ENCODE measurements at places on chromosomes 1 and 21.

DNA sequence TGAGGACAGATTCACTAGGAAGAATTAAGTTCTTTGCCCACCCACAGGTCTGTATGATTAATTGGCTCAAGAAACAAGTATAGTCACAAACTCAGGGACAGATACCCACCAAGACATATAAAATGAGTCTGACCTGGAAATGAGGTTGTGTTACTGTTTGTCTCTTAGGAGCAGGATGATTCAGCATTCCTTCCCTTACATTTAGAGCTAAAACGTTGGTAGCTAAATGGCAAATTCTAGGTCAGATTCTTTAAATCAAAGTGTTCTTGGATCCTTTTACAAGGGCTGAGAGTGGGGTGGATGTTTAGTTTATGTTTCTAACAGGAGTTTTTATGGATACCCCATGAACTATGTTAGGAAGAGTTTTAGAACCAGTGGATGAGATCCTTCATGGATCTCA lies 4.7 kb downstream of the RIMKLA start:
- DNase-seq: no peak

- DNase-seq: peak; percentile 47
Observed at GRCh38 chr1:229410692-229411433, 23.0 kb downstream of the ACTA1 start.

GRCh38 chr1:115227346-115228082 lies 110.5 kb downstream of the NGF start:
- no peak for DNase-seq

DNA sequence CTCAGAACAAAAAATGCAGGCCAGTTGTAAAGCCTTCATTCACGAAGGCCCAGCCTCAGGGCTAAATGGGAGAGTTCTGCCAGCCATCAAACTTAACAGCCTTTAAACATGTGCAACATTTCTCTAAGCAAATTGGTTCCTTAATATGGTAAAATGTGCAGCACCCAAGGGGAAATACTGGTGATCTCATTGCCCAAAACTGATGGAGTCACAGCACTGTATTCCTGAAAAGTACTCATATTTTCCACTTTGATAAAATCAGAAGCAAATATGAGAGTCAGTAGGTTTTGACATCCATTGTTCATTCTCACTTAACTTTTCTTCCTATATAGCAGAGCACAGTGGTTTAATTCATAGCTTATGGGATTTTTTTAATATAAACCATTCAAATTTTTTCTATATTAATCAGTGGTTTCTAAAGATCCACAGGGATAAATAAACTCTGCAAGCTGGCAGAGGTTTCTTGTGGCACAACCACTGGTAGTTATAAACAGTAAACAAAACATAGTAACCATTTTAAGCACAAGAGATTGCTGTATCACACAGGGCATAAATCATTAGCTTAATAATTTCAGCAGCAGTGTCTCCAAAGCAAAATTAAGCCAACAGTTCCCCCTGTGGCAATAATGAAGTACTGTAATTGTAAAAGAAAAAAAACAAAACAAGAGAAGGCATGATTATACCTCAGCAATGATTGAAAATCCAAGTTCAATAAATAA lies 106.9 kb upstream of the LYPLAL1 start:
- DNase-seq: no peak

GRCh38 chr1:10128101-10128765 lies 82.1 kb upstream of the KIF1B start:
- DNase-seq: no peak

GRCh38 chr1:175720023-175720422 lies 23.4 kb downstream of the TNR start:
- DNase-seq: no peak

- DNase-seq: no peak
Observed at GRCh38 chr1:221527886-221528624, 213.8 kb downstream of the DUSP10 start.

DNA sequence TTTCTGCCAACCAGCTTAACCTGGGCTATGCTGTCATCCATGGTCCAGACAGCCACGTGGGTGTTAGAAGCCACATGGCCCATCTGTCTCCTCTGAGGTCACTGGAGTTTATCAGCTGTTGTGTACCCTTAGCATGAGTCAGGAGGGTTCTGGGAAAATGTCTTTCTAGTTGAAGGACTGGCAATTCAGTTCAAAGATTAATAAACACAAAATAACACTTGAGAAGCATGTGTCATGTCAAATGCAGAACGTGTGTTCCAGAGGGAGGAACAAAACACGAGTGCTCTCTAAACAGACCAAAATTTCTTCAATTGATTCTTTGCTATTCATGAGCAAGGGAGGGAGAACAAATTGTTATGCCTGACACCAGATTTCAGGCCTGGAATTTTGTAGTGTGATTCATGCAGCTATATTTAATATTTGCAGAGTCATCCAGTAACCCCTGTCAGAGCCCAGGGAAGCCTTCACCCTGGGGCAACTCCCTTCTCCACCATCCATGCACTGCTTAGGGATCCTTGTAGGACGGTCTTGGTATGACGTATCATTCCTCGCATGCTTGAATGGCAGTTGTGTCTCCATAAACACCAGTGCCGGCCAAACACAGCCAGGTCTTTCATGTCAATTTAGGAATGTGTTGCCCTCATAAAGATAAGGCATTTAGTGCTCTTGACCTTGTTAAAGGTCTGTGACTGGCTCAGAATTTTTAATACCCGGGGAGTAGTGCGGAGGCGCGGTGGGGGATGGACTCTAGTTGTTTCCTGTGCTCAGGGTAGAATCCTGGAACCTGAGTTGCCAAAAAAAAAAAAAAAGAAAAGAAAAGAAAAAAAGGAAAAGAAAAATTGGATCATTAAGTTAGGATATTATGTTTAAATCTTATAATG lies 27.7 kb upstream of the DYRK1A start:
- peak; percentile 74 for DNase-seq

DNA sequence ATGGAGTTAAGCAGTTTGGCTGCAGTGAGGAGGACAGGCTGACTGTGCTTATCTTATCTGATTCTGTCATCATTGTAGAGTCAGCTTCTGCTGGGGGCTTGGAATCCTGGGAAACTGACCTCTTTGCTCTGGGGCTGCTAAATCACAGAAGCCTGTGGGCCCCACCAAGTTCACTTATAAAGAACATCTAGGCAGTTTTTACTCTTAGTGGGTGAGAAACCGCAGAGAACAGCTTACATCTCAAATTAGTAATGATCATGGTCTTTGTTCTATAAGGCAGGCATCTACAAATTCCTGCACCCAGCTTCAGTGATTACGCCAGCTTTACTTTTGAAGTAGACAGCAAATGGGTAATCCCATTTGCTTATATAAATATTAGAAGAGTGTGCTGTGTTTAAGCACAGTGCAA lies 75.7 kb downstream of the ZC3H11B start:
- no peak for DNase-seq

DNA sequence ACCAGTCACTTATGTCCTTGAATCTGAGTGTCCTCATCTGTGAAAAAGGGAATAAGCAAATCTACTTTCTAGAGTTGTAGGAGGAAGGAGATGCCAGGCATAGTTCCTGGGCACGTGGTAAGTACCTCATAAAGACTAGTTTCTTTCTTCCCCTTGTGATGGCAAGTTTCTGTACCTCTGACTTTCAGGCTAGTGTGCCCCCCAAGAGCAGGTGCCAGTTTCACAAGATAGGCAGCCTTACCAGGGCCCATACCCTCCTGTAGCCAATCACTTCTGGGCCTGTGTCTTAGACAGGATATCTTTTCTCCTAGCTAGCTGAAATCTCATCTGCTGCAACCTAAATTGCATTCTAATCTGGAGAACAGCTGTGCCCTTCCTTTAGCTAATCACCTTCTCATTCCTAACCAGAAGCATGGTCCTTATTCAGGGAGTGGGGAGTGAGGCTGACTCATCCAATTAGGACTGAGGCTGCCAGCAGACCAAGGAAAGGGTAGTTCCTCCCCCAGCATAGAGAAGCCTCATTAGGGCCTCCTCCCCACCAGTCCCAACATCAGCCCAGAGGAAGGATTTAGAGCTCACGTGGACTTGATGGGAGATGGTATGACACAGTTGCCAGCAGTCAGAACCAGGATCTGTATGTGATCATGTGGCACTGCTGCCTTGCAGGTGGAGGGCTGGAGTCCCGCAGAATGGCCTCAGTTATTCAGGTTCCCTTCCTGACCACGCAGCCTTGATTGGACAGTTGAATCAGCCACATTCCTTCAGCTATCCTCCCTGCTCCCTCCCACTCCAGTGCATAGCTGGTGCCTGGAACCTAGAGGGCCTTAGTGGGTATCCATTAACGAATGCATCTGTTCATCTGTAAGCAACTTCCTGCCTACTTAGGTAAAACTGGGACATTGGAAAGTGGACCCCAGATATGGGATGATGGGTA lies 7.9 kb downstream of the KLHDC8A start:
- DNase-seq: no peak

- peak; percentile 34 for DNase-seq
Observed at GRCh38 chr1:218344814-218345672, at the start of gene TGFB2. TSS of gene TGFB2 (plus strand) at chr1:218345336. CDS start at chr1:218346702, 1,366 bp downstream.

GRCh38 chr1:203280061-203280460 lies 25.3 kb upstream of the BTG2 start:
- peak; percentile 63 for DNase-seq

DNA sequence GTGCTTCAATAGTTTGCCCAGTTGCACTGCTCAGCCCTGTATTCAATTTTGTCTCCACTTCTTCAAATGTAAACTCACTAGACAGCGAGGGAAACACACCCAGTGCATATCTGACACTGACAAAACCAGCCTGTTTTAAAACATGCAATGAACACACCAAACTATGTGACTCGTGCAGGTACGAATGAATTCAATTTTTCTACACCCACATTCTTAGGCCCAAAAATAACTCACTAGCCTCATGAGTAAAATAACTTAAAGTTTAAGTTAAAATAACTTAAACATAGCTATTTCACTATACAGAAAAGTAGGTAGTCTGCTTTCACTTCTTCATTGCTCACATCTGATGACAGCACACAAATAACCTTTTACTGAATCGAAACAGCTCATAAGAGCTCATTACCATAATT lies 21.1 kb downstream of the TTC13 start:
- no peak for DNase-seq

DNA sequence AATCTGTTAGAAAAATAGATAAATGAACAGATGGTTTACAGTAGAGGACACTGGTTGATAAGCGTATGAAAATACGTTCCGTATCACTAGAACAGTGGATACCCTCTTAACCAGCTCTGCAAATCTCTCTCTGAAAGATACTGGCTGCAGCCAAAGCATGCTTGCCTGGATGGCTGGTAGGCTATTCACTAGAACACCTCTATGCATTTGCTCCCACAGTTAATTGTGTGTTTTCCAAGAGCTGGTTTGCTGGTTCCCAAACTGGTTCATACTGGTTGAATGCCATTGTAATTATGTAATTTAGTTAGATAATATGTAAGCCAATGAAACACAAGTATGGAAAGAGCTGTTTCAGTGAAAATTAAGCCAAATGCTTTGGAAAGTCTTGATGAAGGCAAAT lies 126.6 kb downstream of the C1orf21 start:
- DNase-seq: no peak

DNA sequence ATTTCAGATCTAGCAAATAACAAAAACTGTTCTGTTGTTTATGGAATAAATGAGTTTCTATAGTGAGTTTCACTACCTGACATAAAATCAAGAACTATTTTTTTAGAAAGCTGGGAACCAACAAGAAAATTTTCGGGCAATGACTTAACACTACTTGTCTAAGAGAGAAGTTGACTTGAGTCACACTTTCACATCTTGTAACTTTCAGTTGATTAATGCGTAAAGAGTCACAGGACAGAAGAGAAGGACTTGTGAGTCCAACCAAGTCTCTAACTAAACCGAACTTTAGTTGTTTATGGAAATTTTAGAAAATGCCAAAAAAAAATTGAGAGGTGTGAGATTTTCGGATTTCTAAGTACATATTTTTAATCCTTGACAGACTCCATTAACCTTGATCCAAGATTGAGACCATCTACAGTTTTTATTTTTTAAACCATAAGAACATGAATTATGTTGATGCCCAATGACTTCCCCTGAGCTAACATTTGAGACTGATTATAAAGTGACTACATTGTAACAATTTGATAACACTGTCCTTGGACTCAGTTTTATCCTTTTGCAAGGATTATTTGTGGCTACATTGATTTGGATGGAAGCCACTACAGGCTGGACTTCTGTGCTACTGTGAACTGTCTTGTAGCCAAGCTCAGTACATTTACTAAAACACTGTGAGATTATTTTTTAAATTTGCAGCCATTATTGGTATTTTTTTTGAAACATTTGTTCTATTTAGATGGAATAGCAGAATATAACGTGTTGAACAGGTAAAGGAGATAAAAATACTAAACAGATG lies 284.0 kb downstream of the PTPRC start:
- no peak for DNase-seq

- DNase-seq: no peak
Observed at GRCh38 chr1:193240609-193241008, 54.2 kb upstream of the B3GALT2 start.

- DNase-seq: no peak
Observed at GRCh38 chr1:206937425-206937824, 8.8 kb downstream of the PIGR start.

DNA sequence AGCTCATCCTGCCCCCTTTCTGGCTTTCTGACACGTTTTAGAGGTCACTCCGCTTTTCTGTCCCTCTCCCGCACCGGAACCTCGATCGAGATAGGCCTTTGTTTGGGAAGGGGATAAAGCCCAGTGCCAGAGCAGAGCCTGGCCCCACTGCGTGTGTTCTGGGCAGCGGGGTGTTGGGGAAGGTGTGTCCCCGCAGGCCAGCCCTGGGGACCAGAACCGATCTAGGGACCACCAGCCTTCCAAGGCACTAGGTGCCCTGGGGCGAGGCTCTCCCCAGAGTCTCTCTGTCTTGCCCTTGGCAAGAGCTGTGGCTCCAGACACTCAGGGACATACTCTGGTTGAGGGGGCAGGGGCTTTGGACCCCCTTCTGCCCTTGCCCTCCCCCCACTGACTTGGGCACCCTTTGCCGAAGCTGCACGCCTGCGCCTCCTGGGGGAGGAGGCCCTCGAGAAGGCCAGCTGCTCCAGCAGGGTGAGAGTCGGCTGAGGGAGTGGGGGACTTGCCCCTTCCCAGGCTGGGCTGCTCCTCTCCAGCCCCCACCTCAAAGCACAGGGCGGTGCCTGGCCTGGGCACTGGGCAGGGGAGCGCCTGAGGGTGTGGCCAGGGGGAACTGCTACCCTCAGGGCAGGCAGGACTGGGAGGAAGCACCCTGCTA lies 16.4 kb downstream of the PRXL2B start:
- no peak for DNase-seq

GRCh38 chr1:183847641-183848040 lies 42.7 kb downstream of the RGL1 start:
- DNase-seq: no peak

- no peak for DNase-seq
Observed at GRCh38 chr1:41483001-41483850, 1.3 kb downstream of the EDN2 start.

Data from ascending aorta (tissue), 2 donors.